ENCODE measurements at places on chromosomes 5 and 9.

- peak; percentile 87 for DNase-seq
These were observed 18.0 kb downstream of the DNLZ start for GRCh38 chr9:136345281-136346156.

DNA sequence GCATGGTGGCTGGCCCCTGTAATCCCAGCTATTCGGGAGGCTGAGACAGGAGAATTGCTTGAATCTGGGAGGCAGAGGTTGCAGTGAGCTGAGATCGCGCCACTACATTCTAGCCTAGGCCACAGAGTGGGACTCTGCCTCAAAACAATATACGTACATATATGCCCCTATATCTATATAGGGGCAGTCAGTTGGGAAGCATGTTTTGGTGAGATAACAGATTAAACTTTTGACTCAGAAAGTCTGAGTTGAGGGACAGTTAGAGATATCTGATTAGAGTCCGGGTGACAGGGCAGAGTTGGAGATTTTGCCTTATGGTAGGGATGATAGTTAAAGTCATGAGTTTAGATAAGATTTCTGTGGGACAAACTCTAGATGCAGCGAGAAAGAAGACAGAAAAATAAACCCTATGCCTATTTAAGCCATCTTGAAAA, 71.8 kb upstream of the ALDH1A1 start:
- no peak for DNase-seq

- DNase-seq, result no peak
These were observed 253.4 kb upstream of the SLC24A2 start for GRCh38 chr9:20042128-20042711.

DNA sequence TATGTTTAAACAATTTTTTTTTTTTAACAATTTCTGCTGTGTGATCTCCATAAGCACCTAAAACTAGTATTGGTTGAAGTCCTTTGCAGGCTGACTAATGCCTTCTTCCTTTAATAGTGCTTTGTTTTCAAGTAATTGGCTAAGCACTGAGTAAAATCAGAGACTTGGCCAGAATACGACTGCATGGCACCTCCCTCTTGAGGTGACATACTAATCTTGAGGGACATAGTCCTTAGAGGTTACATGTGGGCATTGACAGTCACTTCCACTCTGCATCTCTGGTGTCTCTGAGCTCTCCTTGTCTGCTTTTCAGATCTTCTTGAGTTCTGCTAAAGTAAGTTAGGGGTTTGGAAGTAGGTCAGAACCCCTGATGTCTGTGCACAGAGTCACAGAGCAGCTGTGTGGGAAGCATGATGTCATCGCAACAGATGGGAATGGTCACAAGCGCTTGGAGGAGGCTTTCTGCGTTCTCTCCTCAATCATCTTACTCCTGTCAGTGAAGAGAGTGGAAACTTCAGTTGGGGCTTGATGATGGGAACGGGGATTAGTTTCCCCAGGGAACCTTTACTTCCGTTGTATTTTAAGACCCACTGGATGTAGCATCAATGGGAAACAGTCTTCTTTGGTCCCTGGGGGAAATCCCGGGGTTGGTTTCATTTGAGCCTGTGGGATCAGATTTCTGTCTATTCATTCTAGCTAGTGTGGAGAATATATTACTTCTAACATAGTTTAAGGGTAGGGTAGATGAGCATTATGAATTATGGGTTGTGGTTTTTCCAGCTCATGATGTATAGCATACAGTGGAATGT, 136.9 kb downstream of the ARHGAP26 start:
- no peak for DNase-seq

DNA sequence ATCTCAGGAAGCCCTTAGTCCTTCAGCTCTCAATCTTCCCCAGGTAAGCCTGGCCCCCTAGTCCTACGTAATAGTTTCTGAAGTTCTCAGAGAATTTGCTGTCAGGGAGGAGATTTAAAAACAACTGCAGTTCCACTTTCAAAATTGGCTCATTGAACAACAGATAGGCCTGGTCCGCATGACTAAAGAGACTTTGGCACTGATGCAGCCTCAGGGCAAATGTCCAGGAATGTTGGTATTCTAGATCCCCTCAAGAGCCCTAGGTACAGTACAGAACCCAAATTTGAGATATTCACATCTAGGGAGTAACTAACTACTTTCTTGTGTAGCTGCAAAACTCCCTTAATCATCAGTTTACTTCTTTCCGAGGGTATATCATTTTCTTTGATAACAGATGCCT, 162.8 kb downstream of the GABRG2 start:
- no peak for DNase-seq

DNA sequence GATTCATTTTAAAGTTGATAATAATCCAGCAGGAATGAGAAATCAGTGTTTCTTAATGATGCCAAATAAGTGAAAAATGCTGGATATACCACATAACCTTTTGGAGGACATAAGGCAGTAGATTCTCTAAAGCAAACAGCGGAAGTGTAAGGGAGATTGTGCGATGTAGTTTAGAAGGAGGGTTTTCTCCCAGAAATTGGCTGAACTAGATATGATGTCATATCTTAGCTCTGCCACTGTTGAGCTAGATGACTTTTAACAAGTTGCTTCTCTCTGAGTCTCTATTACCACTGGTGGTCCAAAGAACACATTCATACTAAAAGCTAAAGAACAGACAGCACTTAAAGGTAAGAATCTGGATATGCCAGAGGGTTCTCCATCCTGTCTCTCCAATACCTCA, 107.0 kb downstream of the NR6A1 start:
- no peak for DNase-seq

DNA sequence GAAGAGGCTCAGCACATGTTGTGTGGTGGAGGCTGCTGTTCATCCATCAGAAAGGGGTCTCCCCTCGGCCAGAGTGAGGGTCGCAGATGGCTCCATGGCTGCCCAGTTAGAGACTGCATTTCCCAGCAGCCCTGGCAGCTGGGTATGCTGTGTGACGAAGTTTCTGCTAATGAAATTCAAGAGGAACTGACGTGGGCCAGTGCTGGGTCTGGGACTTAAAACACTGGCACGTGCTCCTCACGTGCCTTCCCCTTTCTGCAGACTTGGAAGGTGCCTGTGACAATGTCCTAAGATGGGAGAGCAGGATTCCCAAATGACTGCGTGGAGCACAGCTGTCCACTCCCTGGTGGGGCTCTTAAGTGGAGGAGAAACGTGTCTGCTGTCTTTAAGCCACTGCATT, 114.5 kb upstream of the RAPGEF1 start:
- DNase-seq, result no peak

GRCh38 chr5:62259699-62260250, 46.2 kb upstream of the KIF2A start:
- no peak for DNase-seq

DNA sequence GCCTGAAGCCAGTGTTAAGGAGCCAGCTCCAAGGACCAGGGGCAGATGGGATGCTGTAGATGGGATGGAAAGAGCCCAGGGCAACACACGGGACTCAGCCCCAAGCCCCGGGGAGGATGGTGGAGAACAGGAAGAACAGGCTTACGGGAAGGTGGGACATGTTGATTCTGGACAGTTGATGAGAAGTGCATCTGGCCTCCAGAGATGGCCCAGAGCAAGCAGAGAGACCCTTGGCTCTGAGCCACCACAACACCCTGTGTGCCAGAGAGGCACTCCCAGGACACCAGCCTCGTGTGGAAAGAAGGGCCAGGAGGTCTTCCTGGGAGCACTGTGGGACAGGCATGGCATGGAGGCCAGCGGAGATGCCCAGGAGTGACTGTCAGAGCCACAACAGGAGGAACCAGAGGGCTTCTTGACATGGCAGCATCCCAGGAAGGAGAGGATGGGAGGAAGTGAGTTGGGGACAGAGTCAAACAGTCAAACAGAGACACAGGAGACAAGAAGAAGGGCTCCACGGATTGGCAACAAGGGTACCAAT, 156.3 kb upstream of the MVB12B start:
- DNase-seq, result no peak

- no peak for DNase-seq
These were observed 47.8 kb downstream of the RNF145 start for GRCh38 chr5:159161361-159162214.

- DNase-seq, result no peak
These were observed 2.6 kb downstream of the CDK9 start for GRCh38 chr9:127788337-127789011.

DNA sequence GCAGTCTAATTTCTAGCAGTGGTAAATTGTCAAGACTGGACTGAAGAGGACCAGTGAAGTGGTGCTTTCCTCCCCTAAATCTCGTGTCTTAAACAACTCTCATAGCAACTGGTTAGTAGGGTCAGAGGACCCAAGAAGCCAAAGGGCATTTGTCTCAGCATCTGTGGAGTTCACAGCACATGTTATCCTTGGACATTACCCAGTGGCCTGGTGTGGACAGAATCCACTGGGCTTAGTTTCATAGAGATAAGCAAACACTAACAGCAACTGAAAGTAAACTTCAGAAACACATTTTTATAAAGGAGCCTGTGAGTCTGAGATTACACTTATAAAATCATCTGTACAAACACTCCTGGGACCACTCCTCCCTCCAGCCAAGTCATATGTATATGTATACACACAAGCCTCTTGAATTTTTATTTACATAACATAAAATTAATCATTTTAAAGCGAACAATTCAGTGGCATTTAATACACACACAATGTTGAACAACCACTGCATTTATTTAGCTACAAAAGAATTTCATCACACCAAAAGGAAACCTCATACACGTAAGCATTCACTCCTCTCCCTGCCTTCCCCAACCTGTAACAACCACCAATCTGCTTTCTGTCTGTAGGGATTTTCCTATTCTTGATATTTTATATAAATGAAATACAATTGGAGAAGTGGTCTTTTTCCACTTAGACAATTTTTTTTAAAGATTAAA, 457.8 kb downstream of the RASEF start:
- no peak for DNase-seq

GRCh38 chr9:105901514-105902109, 207.3 kb downstream of the TMEM38B start:
- no peak for DNase-seq

- DNase-seq, result no peak
These were observed 136.0 kb upstream of the NREP start for GRCh38 chr5:111892949-111893348.

GRCh38 chr5:159936686-159937329, 20.5 kb downstream of the ADRA1B start:
- DNase-seq, result no peak

- no peak for DNase-seq
These were observed 235.6 kb downstream of the RAB3C start for GRCh38 chr5:58818465-58818864.

GRCh38 chr9:16459421-16460148, 410.9 kb downstream of the BNC2 start:
- no peak for DNase-seq

GRCh38 chr5:150077060-150077459, 9.3 kb downstream of the CSF1R start:
- no peak for DNase-seq

GRCh38 chr9:117411547-117411946, 3.3 kb downstream of the ASTN2 start:
- DNase-seq, result peak; percentile 24

DNA sequence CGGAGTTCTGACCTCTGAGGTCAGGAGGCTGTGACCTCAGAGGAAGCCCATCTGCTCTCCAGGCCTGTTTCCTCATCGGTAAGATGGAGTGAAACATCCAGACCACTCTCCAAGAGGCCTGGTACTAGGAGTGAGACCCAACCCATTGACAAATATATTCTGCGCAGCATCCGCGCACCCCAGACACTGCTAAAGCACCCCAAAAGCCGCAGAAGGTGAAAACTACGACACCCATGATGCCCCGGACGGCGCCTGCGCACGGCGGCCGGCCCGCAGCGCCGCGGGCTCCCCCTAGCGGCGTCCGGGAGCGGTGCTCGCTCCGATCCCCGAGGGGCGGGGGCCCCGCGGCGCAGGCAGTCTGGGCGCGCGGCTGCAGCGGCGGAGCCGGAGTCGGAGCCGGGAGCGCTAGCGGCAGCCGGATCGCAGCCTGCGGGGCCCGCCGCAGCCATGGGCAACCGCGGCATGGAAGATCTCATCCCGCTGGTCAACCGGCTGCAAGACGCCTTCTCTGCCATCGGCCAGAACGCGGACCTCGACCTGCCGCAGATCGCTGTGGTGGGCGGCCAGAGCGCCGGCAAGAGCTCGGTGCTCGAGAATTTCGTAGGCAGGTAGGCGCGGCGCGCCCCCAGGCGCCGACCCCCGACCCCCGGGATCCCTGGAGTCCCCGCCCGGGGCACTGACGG, at the start of gene DNM1:
TSS of gene DNM1 (plus strand) at position 356 of the 683 bp plus-strand sequence. CDS start at position 448, 92 bp downstream.
- peak; percentile 30 for DNase-seq

DNA sequence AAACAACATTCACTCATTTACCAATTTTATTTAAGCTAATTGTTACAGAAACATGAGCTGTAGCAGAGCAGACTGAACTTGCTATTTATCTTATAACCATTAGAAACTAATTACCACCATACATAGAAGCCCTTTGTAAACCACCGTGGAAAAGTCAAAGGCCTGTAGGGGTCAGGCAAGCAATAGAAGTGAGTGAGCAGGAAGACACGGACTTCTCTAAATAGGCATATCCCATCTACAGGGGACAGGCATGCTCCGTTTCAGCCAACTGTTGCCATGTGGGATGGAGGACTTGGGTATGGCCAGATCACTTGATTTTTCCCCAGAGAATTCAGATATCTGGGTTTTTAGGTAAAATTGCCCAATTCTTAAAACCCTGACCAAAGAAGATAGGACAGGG, 44.8 kb downstream of the PRRC1 start:
- DNase-seq, result no peak

- DNase-seq, result no peak
These were observed 41.6 kb upstream of the PPP2CA start for GRCh38 chr5:134267366-134268018.

DNA sequence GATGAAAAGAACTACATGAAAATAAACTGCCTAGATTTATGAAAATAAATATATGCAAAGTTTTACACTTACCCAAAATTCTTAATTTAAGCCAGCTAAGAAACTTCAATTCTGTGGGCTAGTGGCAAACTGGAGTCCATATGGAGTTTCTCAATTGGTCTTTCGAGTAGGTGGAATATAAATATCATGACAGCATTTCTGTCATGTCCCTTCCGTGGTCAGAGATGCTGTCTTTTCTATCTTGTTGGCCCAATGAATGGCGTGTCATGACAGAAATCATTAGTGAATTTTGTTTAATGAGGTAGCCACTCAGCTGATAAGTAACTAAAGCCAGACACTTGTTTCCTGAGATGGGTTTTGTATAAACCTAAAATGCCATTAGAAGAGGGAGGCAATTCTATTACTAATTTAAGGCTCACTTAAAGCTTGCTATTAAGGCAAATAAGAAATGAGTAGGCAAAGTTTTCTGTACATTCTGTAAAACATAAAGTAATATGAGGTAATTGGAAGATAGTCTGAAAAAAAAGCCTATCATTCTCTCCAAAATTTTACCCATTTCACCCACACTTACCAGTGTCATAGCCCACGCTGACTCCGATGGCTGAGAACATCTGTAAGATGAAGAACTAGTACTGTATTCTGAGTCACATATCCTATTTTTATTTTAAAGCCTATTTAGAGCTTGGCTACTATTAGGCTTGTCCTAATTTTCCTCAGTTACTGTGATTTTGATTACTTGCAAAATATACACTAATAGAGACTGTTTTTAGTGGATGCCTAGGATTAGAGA, 419.3 kb upstream of the MEF2C start:
- no peak for DNase-seq
